ENCODE measurements at places on chromosomes 2 and 18.

GRCh38 chr2:71807581-71808451, 339.8 kb downstream of the CYP26B1 start:
- no peaks in the 10 kb centered on the region for H3K27me3 ChIP-seq
- H3K36me3 ChIP-seq = no peaks in the 10 kb centered on the region
- no peak overlapping the region for H3K4me3 ChIP-seq

DNA sequence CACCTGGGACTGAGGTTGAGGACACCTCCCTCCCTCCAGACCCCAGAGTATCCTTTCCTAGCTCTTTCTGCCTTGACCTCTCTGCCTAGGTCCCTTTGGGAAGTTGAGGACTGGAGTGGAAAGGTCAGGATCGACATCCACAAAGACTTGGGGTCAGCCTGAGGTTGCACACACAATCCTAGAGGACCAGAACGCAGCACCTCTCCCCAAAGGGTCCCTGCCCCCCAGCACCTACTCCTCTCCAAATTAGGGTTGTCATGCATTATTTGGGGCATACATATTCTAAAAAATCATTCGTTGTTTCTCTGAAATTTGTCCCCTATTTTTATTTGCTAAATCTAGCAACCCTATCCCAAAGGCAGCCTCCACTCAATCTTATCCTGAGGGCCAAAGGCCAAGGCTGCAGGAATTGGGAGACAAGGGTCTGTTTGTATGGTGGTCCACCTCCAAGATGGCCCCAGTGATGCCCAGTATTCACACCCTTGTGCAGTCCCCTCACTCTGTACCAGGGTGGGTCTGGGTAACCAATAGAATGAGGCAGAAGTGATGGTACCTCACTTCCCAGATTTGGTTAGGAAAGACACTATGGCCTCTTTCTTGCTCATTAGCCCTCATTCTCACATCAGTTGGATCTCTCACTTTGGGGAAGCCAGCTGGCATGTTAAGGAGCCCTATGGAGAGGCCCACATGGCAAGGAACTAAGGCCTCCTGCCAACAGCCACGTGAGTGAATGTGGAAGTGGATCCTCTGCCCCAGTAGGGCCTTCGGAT, 3.5 kb upstream of the CHRNG start:
- no peaks in the 10 kb centered on the region for H3K36me3 ChIP-seq
- no peak for DNase-seq
- no peak overlapping the region for H3K27ac ChIP-seq
- no peak overlapping the region for H3K4me3 ChIP-seq

DNA sequence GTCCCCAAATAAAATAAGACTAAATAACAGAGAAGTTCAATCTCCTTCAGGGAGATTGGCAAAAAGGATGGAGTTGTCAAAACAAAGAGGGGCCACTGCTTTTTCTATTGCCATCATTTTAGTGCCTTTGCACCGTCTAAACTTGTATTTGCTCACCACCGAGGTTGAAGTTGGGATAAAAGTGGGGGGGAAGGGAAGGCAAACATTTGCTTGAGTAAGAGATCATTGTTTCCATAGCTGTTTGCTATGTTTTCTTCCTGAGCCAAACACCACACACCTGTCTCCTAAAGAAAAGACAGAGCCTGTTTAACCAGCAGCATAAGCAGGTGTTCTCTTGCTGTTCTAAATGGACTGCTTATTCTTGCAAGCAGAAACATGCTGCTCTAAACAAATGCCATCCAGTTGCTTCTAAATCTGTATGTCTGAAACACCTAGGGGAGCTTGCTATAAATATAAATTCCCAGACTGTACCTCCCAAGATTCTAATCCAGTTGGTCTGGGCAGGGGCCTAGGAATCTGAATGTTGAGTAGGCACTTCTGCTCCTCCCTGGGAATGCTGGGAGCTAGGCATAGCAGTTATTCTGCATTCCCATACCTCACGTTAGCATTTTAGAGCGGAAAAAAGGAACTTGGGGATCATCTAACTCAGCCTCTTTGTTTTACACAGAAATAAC, 179.4 kb upstream of the ARL4C start:
- H3K27ac ChIP-seq = no peak overlapping the region
- H3K36me3 ChIP-seq = no peaks in the 10 kb centered on the region
- H3K4me1 ChIP-seq = no peaks in the 10 kb centered on the region
- no peaks in the 10 kb centered on the region for H3K27me3 ChIP-seq

DNA sequence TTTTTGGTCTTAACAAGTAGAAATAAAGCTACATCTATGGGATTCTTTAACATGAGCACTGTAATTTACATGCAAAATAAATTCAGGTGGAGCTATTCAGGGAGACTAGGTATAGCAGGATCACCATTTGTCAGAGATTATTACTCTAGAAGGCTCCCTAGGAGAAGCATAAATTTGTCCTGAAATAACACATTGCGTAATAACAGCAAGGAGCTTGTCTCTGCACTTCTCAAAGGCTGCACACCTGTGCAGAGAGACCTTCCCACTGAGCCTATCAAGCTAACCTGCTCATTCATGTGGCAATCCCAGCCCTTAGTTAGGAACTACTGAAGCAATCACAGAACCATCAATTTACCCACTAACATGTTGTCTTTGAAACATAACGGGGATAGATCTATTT, 437.4 kb upstream of the MC4R start:
- H3K4me1 ChIP-seq = no peaks in the 10 kb centered on the region
- H3K36me3 ChIP-seq = no peaks in the 10 kb centered on the region
- H3K4me3 ChIP-seq = no peak overlapping the region
- DNase-seq = no peak

DNA sequence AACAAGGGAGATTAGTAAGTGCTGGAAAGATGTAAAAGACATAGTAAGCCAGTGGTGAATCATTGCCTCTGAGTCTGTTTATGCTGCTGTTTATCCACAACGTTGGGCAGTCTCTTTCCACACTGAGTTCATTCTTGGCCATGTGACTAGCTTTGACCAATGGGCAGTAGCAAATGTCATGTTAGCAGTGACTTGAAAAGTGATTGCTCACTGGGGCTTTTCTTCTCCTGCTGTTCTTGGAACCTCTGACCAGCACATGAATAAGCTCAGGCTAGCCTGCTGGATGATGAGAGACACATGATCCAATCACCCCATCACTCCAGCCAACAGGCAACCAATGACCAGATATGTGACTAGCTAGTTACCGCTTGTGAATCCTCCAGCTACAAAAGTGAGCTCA, 360.4 kb downstream of the SLC4A3 start:
- no peak overlapping the region for H3K27ac ChIP-seq
- no peaks in the 10 kb centered on the region for H3K27me3 ChIP-seq
- H3K36me3 ChIP-seq = no peaks in the 10 kb centered on the region
- H3K4me1 ChIP-seq = no peaks in the 10 kb centered on the region
- no peak for DNase-seq

GRCh38 chr2:183259921-183260320, 135.7 kb downstream of the NUP35 start:
- H3K27ac ChIP-seq = no peak overlapping the region
- no peaks in the 10 kb centered on the region for H3K4me1 ChIP-seq
- H3K4me3 ChIP-seq = no peak overlapping the region
- H3K27me3 ChIP-seq = no peaks in the 10 kb centered on the region

DNA sequence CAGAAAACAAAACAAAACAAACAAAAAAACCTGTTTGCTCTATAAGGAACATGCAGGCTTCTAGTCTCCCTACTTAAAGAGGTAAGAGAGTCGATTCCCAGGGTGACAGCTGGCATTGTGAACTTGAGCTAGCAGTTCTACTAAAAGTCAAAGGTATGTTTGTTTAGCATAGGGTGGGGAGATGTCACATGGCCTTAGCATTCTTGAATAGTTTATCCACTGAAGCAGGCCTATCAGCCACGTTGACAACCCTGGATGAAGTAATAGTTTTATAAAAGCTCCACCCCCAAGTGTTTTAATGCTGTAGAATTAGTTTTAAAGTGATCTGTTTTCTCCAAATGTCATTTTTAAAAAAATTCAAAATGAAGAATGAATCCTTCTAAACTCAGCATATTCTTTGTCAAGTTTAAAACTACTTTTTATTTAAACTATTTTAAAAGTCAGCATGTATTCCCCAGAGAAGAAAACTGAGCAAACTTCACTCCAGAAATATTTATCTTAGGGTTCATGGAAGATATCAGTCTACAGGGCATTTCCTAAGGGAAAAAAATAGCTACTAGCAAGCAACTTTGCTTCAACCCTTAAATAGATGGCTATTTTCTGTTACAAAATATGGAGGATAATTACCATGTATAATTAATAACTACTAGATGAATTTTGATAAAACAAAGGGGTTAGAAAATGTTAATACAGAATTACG, 1.7 kb downstream of the MYOM1 start:
- H3K27ac ChIP-seq = no peak overlapping the region
- DNase-seq = no peak
- H3K27me3 ChIP-seq = no peaks in the 10 kb centered on the region

DNA sequence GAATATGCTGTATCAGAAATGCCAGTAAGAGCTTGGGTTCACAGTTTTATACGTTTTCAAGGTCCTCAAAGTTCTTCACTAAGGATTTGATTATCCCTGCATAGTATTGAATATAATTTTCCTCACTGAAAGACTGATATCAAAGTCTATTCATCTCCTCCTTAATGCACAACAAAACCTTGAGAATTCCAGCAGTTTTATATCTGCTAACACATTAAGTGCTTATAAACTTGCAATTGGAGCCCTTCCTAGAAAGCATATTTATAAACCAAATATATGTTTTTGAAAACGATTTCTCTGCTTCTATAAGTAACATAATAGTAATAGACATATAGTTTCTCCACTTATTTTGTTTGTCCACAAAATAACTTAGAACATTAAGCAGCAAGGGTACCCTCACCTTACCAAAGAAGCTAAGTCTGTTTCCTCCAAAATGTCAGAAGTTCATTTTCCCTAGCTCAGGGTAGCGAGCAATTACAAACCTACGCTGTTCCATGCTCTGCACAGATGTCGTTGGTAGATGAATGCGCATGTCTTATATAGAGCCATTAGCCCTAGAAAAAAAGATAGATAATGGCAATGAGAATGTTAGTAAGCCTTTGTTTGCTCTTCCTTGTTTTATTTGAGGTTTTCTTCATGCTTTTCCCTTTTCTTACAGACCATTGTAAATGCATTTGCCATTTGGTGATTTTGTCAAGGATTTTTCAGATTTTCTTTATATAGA, 213.2 kb downstream of the RBM43 start:
- H3K27me3 ChIP-seq = no peaks in the 10 kb centered on the region
- no peaks in the 10 kb centered on the region for H3K36me3 ChIP-seq
- DNase-seq = no peak
- no peaks in the 10 kb centered on the region for H3K4me1 ChIP-seq
- no peak overlapping the region for H3K4me3 ChIP-seq

GRCh38 chr2:207534417-207534816, 4.7 kb downstream of the CREB1 start:
- no peaks in the 10 kb centered on the region for H3K27me3 ChIP-seq
- no peak overlapping the region for H3K4me3 ChIP-seq
- no peak overlapping the region for H3K27ac ChIP-seq
- no peak for DNase-seq
- H3K4me1 ChIP-seq = peaks cover 59% of the 10 kb centered on the region

- no peak overlapping the region for H3K27ac ChIP-seq
- no peaks in the 10 kb centered on the region for H3K36me3 ChIP-seq
- H3K4me3 ChIP-seq = no peak overlapping the region
- H3K27me3 ChIP-seq = no peaks in the 10 kb centered on the region
Observed at GRCh38 chr2:196549052-196549451, 90.5 kb upstream of the CCDC150 start.

All from B cell (primary cell).